ENCODE measurements at places on chromosomes 6 and 20. TPM values are rescaled to one million over a fixed set of nuclear protein-coding genes. Genes with fewer than 3 reads are reported as not detected.

GRCh38 chr6:169231790-169232506 is 21.7 kb downstream of the THBS2 start:
- no peak for DNase-seq
- H3K27me3 ChIP-seq: no peaks in the 10 kb centered on the region
- H3K4me1 ChIP-seq: peaks cover 3% of the 10 kb centered on the region
- H3K27ac ChIP-seq: no peak overlapping the region

Gene PKHD1
- total RNA-seq: not detected

DNA sequence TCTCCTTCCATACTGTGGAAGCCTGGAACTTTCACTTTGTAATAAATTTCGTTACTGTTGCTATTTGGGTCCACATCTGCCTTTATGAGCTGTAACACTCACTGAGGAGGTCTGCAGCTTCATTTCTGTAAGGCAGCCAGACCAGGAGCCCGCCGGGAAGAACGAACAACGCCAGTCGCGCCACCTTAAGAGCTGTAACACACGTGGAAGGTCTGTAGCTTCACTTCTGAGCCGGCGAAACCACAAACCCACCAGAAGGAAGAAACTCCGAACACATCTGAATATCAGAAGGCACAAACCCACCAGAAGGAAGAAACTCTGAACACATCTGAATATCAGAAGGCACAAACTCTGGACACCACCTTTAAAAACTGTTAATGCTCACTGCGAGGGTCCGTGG is 589.9 kb upstream of the SLC35B3 start:
- no peak overlapping the region for H3K27ac ChIP-seq
- peaks cover 3% of the 10 kb centered on the region for H3K27me3 ChIP-seq
- H3K4me3 ChIP-seq: no peak overlapping the region
- DNase-seq: no peak
- H3K4me1 ChIP-seq: peaks cover 3% of the 10 kb centered on the region
- no peaks in the 10 kb centered on the region for H3K36me3 ChIP-seq

GRCh38 chr20:17645546-17646208 is 36.4 kb downstream of the RRBP1 start:
- H3K4me1 ChIP-seq: peaks cover 6% of the 10 kb centered on the region
- no peaks in the 10 kb centered on the region for H3K36me3 ChIP-seq
- no peak overlapping the region for H3K27ac ChIP-seq

- no peak overlapping the region for H3K4me3 ChIP-seq
- H3K27ac ChIP-seq: no peak overlapping the region
- H3K27me3 ChIP-seq: no peaks in the 10 kb centered on the region
- no peaks in the 10 kb centered on the region for H3K4me1 ChIP-seq
Measured at GRCh38 chr20:7629880-7630279, 310.4 kb downstream of the HAO1 start.

- no peak overlapping the region for H3K4me3 ChIP-seq
- no peaks in the 10 kb centered on the region for H3K27me3 ChIP-seq
- H3K27ac ChIP-seq: no peak overlapping the region
- H3K4me1 ChIP-seq: no peaks in the 10 kb centered on the region
- DNase-seq: no peak
- peaks cover 4% of the 10 kb centered on the region for H3K36me3 ChIP-seq
Measured at GRCh38 chr6:11791354-11792107, 12.9 kb upstream of the ADTRP start.

Gene TNNC2
- total RNA-seq: not detected

- H3K27me3 ChIP-seq: no peaks in the 10 kb centered on the region
- H3K4me3 ChIP-seq: no peak overlapping the region
- DNase-seq: no peak
- peaks cover 14% of the 10 kb centered on the region for H3K4me1 ChIP-seq
- H3K27ac ChIP-seq: no peak overlapping the region
Measured at GRCh38 chr6:20440296-20440695, 38.6 kb downstream of the E2F3 start.

DNA sequence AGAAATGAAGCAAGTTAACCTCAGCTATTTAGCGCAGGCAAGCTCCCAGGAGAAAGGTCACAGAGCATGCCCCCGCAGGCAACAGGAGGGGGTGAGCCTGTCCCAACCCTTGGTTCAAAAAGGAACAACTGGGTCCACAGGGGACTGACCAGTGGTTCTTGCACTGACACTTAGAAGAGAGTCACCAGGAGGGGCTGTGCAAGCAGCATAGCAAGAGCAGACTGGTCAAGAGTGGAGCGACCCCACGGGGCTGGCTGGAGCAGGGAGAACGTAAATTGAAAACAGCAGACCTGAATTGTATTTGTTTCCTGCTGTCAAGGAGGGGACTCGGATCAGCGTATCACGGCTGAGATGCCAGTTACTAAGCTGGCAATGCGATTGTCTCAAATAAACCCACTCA is 32.8 kb downstream of the GABRR1 start:
- H3K27me3 ChIP-seq: no peaks in the 10 kb centered on the region
- H3K4me1 ChIP-seq: no peaks in the 10 kb centered on the region
- no peak overlapping the region for H3K27ac ChIP-seq
- H3K36me3 ChIP-seq: no peaks in the 10 kb centered on the region

Gene COL19A1
- total RNA-seq: 0.26 TPM

- H3K27ac ChIP-seq: no peak overlapping the region
- no peak for DNase-seq
- H3K4me1 ChIP-seq: no peaks in the 10 kb centered on the region
- no peak overlapping the region for H3K4me3 ChIP-seq
- H3K36me3 ChIP-seq: no peaks in the 10 kb centered on the region
- no peaks in the 10 kb centered on the region for H3K27me3 ChIP-seq
Measured at GRCh38 chr6:71544028-71544427, 255.4 kb downstream of the OGFRL1 start.

DNA sequence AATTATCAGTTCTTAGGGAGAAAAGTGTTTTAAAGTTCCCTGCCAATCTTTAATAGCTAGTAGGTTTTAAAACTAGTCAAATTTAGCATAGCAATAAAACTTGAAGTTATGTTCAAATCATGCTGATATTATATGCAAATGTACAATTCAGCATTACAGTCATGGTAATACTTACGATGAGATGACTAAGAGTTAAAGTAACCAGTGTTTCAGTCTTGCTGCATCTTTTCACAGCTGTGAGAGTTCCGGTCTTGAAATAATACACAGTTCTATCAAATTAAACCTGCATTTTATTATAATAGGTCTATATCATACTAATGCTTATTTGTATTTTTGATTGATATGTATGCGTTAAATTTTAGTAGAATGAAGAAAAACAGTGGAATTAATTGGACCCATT is 26.1 kb downstream of the POPDC3 start:
- H3K36me3 ChIP-seq: no peaks in the 10 kb centered on the region
- no peak overlapping the region for H3K4me3 ChIP-seq
- no peaks in the 10 kb centered on the region for H3K4me1 ChIP-seq
- H3K27ac ChIP-seq: no peak overlapping the region
- DNase-seq: no peak
- H3K27me3 ChIP-seq: peaks cover 19% of the 10 kb centered on the region

GRCh38 chr6:163504984-163505640 is 90.6 kb downstream of the QKI start:
- H3K4me3 ChIP-seq: no peak overlapping the region
- H3K4me1 ChIP-seq: peaks cover 8% of the 10 kb centered on the region
- no peaks in the 10 kb centered on the region for H3K27me3 ChIP-seq
- H3K27ac ChIP-seq: no peak overlapping the region

- H3K4me1 ChIP-seq: peaks cover 7% of the 10 kb centered on the region
- no peak for DNase-seq
- H3K27me3 ChIP-seq: no peaks in the 10 kb centered on the region
- H3K4me3 ChIP-seq: no peak overlapping the region
Measured at GRCh38 chr6:158226655-158227512, 58.7 kb downstream of the GTF2H5 start.

Gene SLC32A1
- not detected for total RNA-seq

GRCh38 chr6:14450133-14450504 is 332.5 kb downstream of the CD83 start:
- no peak overlapping the region for H3K4me3 ChIP-seq
- H3K27me3 ChIP-seq: peaks cover 1% of the 10 kb centered on the region
- peaks cover 48% of the 10 kb centered on the region for H3K4me1 ChIP-seq
- no peak overlapping the region for H3K27ac ChIP-seq

Gene RPRD1B
- total RNA-seq: 31.6 TPM

DNA sequence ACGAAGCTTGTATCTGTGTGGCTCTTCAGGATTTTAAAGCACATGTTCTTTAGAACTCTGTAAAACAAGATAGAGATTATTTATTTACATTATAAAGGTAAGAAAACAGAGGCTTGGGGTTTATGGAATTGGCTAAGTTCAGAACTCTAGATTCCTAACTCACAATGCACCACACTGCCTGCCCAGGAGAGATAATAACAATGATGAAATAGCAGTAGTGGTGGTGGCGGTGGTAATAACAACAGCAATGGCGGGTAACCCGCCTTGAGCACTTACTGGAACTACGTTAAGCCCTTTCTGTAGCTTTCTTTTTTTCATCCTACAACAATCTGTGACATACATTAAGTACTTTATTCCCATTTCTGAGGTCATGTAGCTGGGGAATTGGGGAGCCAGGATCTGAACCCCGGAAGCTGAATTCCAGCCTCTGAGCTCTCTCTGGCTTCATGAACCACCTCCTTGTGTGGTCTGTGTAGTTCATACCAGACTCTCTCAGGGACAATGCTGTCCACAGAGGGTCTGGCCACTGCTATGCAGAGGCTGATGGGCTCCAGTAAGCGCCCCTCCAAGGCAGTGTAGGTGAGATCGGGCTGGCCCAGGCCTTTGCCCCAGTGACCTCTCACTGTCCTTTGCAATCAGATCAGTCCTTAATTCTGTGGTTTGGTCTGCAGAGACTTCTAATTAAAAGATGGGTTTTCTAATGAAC is 260.9 kb downstream of the SLC24A3 start:
- DNase-seq: no peak
- H3K36me3 ChIP-seq: no peaks in the 10 kb centered on the region
- no peaks in the 10 kb centered on the region for H3K4me1 ChIP-seq
- no peaks in the 10 kb centered on the region for H3K27me3 ChIP-seq
- H3K27ac ChIP-seq: no peak overlapping the region
- H3K4me3 ChIP-seq: no peak overlapping the region

Gene NR2E1
- total RNA-seq: not detected

DNA sequence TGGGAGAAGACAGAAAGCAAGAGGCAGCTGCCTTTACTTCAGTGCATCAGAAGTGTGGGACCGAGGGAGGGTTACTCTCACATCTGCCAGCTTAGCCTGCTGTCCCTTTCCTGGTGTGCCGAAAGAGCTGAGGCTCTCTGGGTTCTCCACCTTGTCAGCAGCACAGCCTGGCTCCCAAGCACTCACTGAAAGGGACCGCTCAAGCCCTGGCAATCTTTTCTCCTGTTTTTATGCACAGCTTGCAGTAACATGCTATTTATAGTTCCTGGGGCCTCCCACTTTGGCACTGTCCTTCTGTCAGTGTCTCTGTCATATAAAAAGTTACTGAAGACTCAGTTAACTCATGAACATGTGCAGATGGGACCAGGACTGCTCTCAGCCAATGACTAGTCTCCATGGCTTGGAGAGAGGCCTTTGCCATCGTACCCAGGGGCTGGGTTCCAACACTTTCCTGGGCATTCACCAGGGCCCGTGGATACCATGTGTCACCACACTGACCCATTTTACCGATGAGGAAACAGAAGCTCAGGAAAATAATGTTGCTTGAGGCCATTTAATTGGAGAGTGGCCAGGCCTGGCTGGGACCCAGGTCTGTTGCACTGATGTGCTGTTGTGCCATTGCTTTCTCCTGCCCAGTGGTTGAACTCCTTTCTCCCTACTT is 46.2 kb downstream of the PANK2 start:
- no peaks in the 10 kb centered on the region for H3K27me3 ChIP-seq
- H3K36me3 ChIP-seq: peaks cover 17% of the 10 kb centered on the region
- H3K4me3 ChIP-seq: no peak overlapping the region
- DNase-seq: no peak
- peaks cover 16% of the 10 kb centered on the region for H3K4me1 ChIP-seq

DNA sequence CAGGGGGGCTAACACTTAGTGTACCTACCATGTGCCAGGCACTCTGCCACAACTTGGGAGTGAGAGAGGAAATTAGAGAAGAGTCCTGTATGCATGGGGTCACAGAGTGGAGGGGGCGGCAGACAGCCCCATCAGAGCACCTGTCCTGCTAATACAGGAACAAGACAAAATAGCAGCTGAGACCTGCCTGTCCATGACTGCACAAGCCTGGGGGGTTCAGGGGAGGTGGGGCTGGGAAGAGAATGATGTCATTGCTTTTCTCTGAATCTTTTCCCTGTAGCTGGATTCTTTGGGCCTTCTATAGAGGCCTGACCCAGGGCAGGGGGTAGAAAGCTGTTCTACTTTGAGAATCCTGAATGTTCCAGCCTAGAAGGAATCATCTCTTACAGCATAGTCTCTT is 37.4 kb downstream of the FOXP4 start:
- no peak for DNase-seq
- H3K4me1 ChIP-seq: no peaks in the 10 kb centered on the region
- H3K36me3 ChIP-seq: peaks cover 4% of the 10 kb centered on the region
- H3K27ac ChIP-seq: no peak overlapping the region
- H3K4me3 ChIP-seq: no peak overlapping the region
- no peaks in the 10 kb centered on the region for H3K27me3 ChIP-seq

DNA sequence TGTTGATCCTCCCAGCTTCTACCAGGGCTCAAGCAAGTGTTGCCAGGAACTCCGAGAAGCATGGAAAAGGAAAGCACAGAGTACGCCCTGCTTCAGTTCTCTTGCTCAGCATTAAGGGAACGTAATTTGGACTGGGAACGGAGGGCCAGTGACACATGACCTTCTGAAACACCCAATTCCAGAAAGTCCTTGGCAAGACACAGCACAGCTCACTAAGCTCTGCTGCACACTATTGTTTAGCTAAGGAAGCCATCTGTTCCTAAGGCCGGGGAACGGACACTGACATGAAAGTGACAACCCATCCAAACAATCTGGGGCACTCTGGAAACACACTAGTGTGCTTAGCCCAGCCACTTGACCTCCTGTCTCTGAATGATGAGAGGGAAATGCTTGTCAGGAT is 56.9 kb upstream of the NXT1 start:
- no peak for DNase-seq
- no peaks in the 10 kb centered on the region for H3K36me3 ChIP-seq
- no peak overlapping the region for H3K4me3 ChIP-seq

Gene MEP1A
- not detected for total RNA-seq

Gene FAXC
- total RNA-seq: not detected

DNA sequence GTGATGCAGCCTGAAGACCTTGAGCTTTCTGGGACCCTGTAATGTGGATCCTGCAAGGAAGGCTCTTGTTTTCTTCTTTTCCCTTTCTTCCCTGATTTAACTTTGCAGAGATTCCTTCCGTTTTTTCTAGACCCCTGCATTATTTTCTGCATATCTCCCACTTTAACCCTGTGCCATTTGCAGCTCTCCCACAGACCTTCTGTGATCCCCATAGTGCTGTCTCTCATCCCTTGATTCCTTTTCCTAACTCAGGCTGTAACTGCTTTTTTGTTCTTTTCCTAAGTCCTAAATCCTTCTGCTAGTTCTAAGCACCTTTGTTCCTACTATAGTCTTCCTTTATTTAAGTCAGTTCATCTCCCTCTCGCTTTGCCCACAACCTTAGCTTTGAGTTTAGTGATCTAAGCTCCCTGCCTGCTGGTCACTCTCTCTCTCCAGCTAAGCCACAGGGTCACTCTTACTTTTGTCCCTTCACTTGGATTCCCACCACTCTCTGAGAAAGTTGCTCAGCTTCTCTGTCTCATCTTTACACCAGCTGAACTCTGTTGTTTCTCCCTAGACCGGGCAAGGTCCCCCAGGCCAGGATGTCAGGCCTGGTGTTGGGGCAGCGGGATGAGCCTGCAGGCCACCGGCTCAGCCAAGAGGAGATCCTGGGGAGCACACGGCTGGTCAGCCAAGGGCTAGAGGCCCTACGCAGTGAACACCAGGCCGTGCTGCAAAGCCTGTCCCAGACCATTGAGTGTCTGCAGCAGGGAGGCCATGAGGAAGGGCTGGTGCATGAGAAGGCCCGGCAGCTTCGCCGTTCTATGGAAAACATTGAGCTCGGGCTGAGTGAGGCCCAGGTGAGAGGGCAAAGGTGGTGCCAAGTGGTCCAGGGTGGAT is 1.6 kb downstream of the KLC4 start:
- H3K4me1 ChIP-seq: peaks cover 29% of the 10 kb centered on the region
- H3K36me3 ChIP-seq: peaks cover 14% of the 10 kb centered on the region
- no peak overlapping the region for H3K27ac ChIP-seq
- H3K4me3 ChIP-seq: peak overlapping the region; percentile 86

Gene TSBP1
- total RNA-seq: not detected

Data from activated naive CD4-positive, alpha-beta T cell treated with anti-CD3 and anti-CD28 coated beads for 36 hours (primary cell).